ENCODE measurements at places on chromosomes 4 and X.

GRCh38 chrX:48696909-48697727, 584 bp downstream of the SUV39H1 start:
- no peak for DNase-seq

GRCh38 chr4:54256491-54257486, 27.7 kb downstream of the PDGFRA start:
- no peak for DNase-seq

GRCh38 chrX:115531818-115532403, 29.1 kb upstream of the PLS3 start:
- no peak for DNase-seq

DNA sequence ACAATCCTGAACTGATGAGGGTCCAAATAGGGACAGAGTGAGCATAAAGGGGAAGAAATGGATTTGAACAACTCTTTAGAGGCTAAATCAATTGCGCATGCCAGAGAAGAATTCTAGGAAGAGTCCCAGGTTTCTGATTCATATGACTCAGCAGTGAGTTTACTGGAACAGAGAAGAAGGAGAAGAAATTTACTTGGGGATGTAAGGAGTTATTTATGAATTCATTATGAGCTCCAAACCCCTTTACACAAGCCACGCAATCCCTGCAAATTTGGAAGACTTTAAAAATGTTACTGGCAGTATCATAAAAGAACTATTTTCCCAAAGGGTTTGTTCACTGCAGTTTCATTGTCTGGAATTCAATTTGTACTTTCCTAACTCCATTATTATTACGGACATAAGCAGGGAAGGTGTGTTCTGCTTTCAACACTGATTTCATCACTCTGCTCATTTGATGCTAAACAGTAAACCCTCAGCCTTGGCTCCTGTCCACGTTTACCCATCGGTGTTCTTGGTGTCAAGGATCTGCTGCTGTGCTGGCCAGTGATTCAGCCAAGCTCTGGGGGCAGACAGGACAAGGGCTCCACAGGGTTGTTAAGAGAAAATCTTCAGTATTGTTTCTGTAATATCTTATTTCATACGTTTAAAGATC, 273.7 kb downstream of the HNRNPD start:
- no peak for DNase-seq

DNA sequence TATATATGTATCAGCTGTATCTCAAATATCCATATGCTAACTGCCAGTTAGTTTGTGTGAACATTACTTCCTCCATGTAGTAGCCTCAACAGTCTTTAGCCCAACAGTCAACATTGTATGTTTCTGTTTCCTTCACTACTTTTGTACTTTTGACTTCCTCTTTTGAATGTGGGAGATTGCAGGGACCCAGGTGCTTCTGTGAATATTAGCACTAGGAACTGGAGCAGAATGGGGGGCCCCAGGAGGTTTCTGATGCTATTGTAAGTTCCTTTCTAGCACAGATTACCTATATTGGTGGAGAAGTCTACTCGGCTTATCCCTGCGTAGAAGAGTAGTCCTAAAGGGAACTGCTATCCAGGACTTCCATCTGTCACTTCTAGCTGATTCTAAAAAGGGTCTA, 2.3 kb downstream of the PLAC8 start:
- no peak for DNase-seq

DNA sequence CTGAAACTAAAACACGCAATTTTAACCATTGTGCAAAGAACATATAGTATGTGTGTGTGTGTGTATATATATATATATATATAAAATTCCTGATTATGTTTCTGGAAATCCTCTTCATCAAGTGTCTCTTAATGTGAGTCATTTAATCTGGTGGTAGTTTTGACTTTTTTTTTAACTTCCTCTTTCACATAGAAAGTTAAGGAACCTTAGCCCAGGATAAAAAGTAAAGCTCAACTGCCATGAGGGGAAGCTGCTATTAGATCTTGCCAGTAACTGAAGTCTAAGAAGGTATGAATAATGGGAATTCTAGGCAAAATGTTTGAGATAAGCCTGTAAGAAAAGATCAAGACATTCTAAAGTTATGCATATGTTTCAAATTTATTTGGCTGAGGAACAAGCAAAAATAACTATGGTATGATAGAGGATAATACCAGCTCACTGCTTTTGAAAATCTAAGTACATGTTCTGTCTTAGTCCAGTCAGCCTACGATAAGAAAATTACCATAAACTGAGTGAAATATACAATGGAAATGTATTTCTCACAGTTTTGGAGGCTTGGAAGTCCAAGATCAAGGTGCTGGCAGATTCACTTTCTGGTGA, 757.0 kb downstream of the TRAM1L1 start:
- DNase-seq, result no peak

DNA sequence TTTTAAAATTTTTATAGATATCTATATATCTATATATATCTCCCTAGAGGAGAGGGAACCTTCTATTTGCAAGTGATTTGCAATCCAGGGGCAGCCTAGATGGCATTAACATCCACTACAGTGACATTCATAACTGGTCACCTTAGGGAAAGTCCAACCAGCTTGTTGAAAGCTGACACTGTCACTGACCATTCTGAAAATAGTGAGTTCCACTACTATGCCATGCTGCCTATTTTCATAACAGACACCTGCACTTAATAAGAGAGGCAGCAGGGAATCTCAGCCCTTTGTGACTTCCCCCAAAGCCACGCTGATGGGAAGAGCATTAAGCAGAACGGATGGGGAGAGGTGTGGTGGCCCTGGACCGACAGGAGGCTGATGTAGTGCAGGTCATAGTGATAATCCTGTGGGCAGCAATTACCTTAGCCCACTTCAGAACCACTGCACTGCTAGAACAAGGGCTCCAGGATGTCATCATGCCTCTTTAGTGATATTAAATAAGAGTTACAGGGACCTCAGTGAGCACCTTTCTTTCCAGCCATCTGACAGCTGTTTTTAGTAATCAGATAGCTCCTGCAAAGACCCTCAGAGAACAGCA, 51.3 kb downstream of the GPRIN3 start:
- no peak for DNase-seq

GRCh38 chr4:111789901-111790640, 355.2 kb upstream of the FAM241A start:
- no peak for DNase-seq

DNA sequence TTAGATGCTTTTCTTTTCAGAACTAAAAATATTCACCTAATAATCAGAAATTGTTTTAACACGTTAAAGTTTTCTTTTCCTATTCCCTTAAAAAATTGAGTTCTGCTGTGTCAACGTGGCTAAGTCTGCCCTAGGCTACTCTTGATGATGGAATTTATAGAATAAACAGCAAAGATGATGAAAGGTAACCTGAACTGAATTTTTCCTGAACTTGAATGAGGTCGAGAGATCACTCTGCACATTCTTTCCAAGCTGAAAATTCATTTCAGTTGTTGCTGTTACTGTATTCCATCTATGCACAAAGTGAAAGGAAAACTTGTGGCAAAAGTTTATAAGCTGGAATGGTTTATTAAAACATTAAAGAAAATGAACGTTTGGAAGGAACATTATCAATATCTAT, 245.9 kb upstream of the GIMD1 start:
- DNase-seq, result no peak

DNA sequence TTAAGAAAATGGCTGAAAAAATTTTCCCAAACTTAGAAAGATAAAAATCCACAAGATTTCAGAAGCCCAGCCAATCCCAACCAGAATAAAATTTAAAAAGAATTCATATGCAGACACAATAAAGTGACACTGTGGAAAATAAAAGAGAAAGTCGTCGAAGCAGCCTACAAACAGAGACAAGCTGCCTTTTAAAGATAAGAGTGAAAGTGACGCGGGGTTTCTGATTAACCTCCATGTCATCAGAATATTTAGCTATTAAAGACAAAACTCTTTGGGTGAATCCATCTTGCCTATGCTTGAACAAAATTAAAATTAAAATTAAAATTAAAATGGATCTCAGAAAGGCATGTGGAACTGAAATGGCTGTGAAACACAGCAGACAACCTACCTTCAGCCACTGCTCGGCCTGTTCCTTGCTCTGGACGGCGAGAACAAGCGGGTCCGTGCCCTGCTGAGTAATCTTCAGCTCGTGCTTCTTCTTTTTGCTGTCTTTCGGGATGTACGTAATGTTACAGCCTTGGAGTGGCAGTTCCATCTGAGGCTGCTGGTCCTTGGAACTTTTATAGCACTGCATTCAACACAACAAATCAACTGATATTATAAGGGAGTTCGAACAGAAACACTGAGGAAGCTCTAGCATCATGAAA, 101.4 kb downstream of the AFAP1 start:
- DNase-seq, result no peak

DNA sequence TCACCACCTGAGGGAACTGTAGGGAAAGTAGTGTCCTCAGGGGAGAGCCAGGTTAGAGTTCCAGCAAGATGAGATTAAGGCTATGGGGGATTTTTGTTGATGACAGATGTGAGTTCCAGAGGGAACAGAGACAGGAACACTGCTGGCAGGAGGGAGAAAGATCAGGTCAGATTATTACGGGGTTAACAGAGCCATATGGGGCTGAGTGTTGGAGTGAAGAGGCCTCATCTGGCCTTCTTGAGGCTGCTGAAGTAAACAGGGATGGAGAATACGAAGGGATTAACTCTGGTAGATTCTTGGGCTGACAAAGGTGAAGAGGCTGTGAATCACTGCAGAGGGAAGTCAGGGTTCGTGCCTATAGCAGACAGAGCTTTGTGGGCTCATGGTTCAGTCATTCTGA, 47.9 kb upstream of the POU4F2 start:
- DNase-seq, result no peak

DNA sequence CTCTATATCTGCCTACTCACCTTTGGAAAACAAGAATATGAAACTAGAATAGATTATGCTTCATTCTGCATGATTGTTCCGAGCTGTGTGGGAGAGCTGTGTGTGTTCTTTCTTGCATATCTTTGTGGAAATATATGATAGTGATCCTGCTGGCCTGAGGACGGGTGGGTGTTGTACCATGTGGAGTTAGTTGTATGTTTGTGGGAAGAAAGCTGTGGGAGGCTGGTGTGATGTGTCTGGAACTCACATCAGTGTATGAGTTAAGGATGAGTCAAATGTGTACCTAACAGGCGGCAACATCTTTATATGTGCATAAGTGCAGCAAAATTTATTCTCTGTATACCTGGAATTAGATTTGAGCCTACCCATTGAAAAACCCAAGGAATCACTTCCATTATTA, 208.1 kb upstream of the ADGRL3 start:
- no peak for DNase-seq

- DNase-seq, result no peak
Measured at GRCh38 chr4:147104768-147105167, 159.1 kb upstream of the TTC29 start.

DNA sequence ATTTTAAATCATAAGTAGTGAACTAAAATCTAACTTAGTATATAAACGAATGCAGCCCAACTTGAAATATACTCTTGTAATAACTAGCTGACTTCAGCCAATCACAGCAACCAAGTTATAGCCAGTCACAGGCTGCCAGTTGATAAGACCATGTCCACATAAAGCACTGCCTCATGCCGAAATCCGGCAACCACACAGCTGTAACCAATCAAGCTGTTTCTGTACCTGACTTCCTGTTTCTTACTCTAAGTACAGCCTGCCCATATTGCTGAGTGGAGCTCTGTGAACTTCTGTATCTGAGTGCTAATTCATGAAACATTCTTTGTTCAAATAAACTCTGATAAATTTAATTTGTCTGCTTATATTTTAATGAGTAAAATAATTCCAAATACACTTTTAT, 805.3 kb upstream of the EPHA5 start:
- DNase-seq, result no peak
